CD4-positive, CD25-positive, alpha-beta regulatory T cell (primary cell): ENCODE measurements at places on chromosomes 16 and 17. TPM values are rescaled to one million over a fixed set of nuclear protein-coding genes. Genes with fewer than 3 reads are reported as not detected.

NPIPA3 gene
- not detected for polyA plus RNA-seq

OR2C1 gene
- polyA plus RNA-seq: 0.30 TPM

CEP112 gene
- polyA plus RNA-seq: not detected

HSDL1 gene
- 9.9 TPM for polyA plus RNA-seq

PTGES3L gene
- not detected for polyA plus RNA-seq

CA7 gene
- polyA plus RNA-seq: not detected

ABCC3 gene
- not detected for polyA plus RNA-seq

ZNF652 gene
- polyA plus RNA-seq: 8.9 TPM

TBL3 gene
- 52.0 TPM for polyA plus RNA-seq

SDK2 gene
- 0.02 TPM for polyA plus RNA-seq

TP53TG3B gene
- polyA plus RNA-seq: not detected

SYNGR2 gene
- polyA plus RNA-seq: 173 TPM

CPD gene
- polyA plus RNA-seq: 11.0 TPM

GPR179 gene
- not detected for polyA plus RNA-seq

PDILT gene
- not detected for polyA plus RNA-seq

RTN4RL1 gene
- 0.14 TPM for polyA plus RNA-seq

MMP28 gene
- polyA plus RNA-seq: 4.3 TPM

FBXO39 gene
- polyA plus RNA-seq: not detected

RAB37 gene
- 159 TPM for polyA plus RNA-seq

CES2 gene
- 19.3 TPM for polyA plus RNA-seq

KIF19 gene
- polyA plus RNA-seq: 1.2 TPM

DPEP3 gene
- polyA plus RNA-seq: not detected

LLGL2 gene
- 19.2 TPM for polyA plus RNA-seq

CHST4 gene
- not detected for polyA plus RNA-seq

TACO1 gene
- 24.4 TPM for polyA plus RNA-seq

LGALS9C gene
- polyA plus RNA-seq: 0.45 TPM

SPIRE2 gene
- not detected for polyA plus RNA-seq

PIPOX gene
- polyA plus RNA-seq: 1.4 TPM

IL32 gene
- 3,657 TPM for polyA plus RNA-seq

TMC8 gene
- 76.0 TPM for polyA plus RNA-seq
